ENCODE measurements at places on chromosomes 4 and X.

GRCh38 chr4:164790249-164790648 is 36.3 kb downstream of the SMIM31 start:
- no peak for DNase-seq

- no peak for DNase-seq
These were observed 140.6 kb downstream of the GPM6A start for GRCh38 chr4:175671491-175671934.

DNA sequence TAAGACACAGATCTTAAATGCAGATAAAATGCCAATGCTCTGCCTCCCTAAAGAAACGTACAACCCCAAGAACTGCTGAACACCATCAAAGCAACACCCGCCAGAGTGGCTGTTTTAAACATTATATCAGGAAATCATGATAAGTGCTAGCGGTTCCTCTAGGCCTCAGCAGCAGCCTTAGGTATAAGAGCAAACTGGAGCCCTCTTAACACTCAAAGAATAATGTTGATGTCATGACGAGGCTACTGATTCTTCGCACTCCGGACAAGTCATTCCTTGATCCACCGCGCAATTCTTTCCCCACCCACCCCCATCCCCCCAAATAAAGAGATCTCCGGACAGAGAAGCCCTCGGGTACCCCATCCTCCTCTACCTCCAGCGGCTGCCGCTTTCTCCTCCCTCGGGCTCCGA is 507 bp downstream of the LIN54 start:
- DNase-seq: peak; percentile 53

GRCh38 chr4:113785781-113786180 is 24.2 kb upstream of the CAMK2D start:
- DNase-seq: no peak

GRCh38 chrX:42832764-42833549 is 55.0 kb upstream of the PPP1R2C start:
- DNase-seq: no peak

DNA sequence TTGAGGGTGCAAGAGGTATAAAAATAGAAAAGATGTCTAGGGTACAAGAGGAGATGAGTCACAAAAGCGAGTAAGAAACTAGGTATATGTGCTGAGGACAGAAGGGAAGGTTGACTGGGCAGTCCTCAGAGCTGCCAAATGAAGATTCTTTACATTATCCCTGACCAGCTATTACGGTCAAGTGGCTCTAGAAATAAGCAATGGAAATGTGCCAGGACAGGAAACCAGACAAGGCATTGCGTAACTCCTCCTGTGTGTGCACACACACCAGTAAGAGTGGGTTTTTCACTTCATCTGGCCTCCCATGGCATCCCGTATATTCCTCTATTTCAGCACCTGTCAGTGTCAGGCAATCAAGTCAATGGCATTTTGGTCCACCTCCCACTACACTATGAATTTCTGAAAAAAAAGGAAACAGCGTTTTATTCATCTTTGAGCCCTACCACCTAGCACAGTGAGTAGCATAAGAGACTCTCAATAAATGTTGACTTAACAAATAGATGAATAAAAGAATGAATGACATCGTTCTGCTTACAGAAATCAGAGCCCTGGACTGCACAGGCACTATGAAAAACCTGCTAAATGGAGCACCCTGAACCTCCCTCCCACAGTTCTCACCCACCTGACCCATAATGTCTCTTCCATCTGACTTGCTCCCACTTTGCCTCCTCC is 62.6 kb upstream of the KLF3 start:
- no peak for DNase-seq

DNA sequence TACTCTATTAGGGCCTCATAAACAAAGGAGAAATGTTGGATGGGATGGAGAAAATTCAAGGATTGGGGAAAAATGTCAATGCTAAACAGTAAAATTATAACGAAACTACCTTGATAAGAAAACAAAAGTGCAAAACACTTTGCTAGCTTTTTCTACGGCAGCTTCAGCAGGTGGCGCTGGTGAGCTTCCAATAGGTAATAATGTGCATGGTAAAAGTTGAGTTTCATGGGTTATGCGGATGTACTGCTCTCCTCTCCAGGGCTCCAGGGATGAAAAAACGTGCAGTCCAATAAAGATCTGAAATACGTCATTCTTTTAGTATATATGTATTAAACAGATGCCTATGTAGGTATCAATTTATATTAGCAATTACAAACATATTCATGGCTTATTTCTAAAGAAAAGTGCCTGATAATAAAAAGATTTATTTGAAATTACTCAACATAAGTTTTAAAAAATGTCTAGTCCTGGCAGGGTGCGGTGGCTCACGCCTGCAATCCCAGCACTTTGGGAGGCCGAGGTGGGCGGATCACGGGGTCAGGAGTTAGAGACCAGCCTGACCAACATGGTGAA is 239.6 kb downstream of the GRXCR1 start:
- DNase-seq: no peak
